CD4-positive, alpha-beta T cell treated with Interferon alpha-2 for 1 hour (primary cell): ENCODE measurements at places on chromosomes 4 and X.

DNA sequence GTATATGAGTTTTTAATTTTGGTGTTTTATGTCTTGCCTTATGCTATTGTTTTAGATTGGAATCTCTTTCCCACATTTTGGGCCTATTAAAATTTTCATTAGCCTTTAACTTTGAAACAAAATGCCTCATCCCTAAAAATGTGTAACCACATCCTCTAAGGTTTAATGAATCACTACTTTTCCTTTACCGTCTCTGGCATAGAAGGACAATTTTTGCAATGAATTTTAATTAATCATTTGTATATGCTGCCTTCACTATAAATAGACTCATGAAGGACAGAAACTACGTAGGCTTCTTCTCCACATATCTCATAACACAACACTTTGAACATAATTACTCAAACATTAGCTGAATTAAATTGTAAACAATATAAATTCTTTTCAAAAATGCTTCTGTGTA lies 421.5 kb downstream of the NLGN4X start:
- DNase-seq = no peak

DNA sequence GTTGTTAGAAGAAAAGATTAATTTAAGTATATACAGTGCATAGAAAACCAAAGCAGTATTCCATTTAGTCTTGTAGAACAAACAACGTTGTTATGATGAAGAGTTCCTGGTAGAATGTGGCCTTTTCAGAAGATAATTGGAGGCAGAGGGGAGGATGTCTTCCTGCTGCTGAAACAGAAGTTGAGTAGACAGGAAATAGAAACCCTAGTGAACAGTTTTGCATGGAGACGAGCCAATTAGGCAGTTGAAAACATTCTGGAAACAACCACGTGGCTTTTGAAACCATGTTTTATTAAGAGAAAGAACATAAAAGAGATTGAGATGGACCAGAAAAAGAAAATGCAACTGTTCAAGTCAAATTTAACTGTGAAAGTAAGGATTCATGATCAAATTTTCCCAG lies 325.2 kb downstream of the CAMK2D start:
- no peak for DNase-seq

DNA sequence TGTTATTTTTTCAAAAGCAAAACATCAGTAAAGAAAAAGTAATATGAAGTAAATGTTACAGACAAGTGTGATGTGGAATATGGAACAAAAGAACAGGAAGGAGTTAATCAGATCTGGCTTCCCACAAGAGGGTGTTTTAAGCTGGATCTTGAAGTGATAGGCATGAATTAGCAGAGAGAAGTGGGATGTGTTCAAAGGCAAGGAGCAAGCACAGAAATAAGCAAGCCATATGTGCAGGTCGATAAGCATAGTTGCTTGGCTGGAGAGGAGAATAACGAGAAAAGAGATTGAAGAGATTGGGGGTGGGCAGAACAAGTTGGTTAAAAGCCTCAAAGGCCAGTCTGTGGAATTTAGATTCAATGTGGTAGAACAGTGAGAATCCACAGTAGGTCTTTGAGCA lies 60.9 kb upstream of the PRPS1 start:
- no peak for DNase-seq

- DNase-seq = no peak
Observed at GRCh38 chrX:68928401-68928800, 99.6 kb downstream of the EFNB1 start.

- DNase-seq = no peak
Observed at GRCh38 chrX:134461437-134461836, 1.5 kb downstream of the HPRT1 start.

GRCh38 chr4:150402871-150403272 lies 179.1 kb upstream of the MAB21L2 start:
- DNase-seq = no peak

- no peak for DNase-seq
Observed at GRCh38 chr4:81634766-81635549, 163.3 kb upstream of the RASGEF1B start.

DNA sequence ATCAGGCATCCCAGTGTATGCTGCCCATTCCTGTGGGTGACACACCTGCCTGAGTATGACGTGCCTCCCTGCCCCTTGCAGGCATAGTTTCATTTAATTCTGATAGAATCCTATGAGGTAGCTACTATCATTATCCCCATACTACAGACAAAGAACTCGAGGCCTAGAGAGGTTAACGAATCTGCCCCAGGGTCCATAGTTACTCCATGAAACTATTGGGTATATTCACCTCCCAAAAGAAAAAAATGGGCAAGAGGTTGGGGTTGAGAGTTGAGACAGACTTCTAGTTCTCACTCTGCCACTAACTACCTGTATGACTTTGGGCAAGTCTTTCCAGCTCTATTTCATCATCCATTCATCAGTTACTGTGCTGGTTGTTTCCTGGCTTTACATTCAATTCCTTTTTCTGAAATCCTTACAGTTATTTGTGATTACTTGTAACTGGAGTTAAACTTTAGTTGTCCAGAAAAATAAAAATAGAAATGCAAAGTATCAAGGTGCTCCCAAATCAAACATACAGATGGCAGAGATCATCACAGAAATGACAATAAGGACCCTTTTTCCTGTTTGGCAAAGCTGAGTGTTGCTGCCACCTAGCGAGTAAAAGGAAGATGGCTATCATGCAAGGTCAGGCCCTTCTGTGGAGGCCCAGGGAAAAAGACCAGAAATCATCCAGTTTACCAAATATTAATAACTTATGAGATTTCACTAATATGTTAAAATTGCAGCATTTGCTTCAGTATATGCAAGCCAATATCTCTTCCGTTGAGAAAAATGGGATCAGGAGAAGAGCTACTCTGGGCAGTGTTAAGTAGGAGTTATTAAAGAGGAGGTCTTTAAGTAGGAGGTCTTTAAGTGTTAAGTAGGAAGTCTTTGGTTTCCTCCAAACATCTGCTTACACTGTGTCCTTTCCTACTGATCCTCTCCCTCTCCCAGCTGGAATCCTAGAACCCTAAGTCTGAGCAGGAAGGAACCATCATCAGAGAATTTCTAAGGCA lies 17.1 kb upstream of the MAP7D3 start:
- peak; percentile 60 for DNase-seq

DNA sequence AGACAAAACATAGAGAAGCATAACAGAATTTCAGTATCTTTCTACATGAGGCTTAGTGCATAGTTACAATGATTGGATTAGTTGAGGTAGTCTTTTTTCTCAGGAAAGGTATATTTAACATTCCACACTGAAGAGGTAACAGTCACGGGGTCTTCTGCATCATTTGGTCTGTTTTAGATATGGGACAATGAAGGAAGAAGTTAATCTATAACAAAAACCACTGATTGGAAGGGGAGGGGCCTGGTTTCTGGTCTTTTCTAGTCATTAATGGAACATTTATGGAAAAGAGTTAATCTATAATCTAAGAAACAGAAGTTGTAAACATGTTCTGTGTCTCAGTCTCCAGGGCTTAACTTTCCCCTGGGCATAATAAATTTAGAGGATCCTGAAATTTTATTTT lies 37.3 kb upstream of the HPSE start:
- no peak for DNase-seq

GRCh38 chrX:53746718-53747117 lies 60.2 kb upstream of the HUWE1 start:
- no peak for DNase-seq

DNA sequence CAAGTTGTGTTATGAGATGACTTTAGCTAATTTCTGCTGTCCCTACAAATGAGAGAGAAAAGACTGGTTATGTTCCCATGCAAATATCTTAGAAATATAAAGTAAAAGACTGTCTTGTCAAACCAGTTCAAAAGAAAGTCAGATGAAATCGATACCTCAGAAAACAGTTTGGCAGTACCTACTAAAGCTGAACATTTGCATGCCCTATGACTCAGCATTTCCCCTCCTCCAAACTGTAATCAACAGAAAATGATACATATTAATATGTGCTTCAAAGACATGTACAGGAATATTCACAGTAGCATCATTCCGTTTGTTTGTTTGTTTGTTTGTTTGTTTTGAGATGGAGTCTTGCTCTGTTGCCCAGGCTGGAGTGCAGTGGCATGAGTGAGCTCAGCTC lies 90.3 kb downstream of the ARX start:
- DNase-seq = no peak

DNA sequence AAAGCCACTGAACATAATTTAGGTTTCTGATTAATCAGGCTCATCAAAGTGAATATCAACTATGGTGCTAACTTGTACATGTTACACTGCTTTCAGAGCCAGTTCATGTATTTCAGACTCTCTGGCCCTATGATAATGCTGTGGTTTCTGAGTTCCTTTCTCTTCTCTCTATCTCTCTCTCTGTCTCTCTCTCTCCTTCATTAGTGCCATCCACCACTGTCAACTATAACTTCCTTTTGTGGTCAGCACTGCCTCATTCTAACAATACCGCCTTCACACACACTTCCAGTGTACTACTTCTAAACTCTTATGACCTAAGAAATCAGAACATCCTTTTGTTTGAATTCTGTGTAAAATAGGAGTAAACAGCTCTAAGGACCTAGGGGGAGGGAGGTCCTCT lies 907.1 kb downstream of the RPA4 start:
- DNase-seq = no peak

DNA sequence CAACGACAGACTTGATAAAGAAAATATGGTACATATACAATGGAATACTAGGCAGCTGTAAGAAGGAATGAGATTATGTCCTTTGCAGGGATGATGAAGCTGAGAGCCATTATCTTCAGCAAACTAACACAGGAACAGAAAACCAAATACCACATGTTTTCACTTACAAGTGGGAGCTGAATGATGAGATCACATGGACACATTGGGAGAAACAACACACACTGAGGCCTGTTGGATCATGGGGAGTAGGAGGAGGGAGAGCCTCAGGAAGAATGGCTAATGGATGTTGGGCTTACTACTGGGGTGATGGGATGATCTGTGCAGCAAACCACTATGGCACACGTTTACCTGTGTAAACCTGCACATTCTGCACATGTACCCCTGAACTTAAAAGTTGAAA lies 209.7 kb downstream of the SPRY1 start:
- no peak for DNase-seq

DNA sequence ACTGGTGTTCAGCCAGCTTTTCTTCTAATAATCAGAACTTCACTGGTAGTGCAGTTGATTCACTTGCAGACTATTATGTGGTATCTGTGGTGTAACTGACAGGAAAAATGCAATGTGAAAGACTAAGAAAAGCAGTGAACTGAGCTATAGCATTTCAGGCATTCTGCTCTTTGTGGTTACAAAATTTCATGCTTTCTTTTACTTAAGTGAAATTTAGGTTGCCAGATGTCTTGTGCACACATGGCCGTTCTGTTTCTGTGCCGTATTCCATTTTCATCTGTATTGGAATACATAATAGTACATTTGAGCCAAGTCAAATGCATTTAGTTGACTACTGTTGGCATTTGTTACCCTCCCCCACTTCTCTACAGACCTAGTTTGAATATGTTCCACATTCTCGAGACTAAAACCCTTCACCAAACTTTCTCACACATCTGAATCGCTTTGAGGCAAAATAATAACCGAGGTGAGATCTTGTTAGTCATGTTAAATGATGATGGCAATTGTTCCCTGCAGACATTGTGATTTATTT lies 8.2 kb downstream of the RTL3 start:
- no peak for DNase-seq

DNA sequence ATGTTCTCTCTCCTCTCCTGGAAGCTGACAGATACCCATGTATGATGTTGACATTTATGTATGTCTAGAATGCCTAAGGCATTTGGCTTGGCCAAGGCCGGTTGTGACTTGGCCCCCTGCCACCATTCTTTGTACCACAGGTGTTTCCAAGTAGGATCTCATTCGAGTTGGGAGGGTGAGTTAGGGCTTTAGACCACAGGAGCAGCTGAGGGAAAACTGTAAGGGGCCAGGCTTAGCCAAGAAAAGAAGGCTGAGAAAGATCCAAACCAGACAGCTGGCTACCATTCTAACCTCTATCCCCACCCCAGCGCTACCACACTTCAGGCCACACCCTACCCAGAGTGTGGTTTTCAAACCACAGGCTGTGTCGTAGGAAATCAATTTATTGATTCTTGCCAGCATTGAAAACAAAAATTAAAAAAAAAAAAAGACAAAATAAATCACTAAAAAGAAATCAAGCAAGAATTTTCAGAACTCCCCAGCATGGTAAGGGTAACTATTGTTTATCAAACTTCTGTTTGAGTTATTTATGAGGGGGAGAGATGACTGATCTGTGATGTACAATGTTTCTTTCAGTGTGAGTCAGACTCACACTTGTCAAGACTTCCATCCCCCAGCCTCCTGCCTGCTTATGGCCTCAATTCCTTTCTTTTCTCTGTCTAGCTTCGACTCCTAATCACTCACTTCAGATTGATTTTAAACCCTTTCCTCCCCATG lies 9.9 kb downstream of the TMSB4X start:
- peak; percentile 73 for DNase-seq

DNA sequence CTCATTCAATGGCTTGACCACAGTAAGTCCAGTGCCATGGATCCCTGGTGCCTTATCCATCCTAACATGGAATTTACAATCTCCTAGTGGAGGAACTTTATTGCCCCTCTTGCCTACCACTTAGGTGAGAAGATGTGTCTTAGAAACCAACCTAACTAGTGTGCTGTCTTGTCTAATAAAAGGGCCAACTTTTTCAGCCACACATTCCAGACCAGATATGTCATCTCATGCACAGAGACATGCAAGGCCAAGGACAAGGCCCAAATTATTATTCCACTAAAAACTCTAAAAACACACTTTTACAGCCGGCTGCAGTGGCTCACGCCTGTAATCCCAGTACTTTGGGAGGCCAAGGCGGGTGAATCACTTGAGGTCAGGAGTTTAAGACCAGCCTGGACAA lies 10.6 kb upstream of the PRDX4 start:
- no peak for DNase-seq

GRCh38 chr4:2943364-2944090 lies 19.7 kb downstream of the NOP14 start:
- no peak for DNase-seq

DNA sequence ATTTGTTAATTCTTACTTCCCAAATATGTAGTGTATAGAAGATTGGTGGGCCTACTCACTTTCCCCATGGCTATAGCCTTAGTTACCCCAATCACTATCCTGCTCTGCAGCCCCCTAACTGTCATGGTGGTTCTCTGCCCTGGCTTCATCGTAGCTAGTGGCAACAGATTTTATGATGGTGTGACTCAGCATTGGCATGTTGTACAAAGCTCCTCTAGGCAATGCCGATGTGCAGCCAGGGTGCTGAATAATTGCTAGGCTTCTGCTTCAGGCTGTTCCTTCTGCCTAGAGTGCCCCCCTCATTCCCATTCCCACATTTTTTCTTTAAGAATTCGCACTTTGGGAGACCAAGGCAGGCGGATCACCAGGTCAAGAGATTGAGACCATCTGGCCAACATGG lies 35.2 kb downstream of the AFF2 start:
- DNase-seq = no peak

- DNase-seq = no peak
Observed at GRCh38 chr4:148510211-148510610, 68.0 kb upstream of the NR3C2 start.

- DNase-seq = no peak
Observed at GRCh38 chr4:88623097-88623496, 30.8 kb downstream of the HERC3 start.
